Activated CD8-positive, alpha-beta memory T cell treated with anti-CD3 and anti-CD28 coated beads for 4 hours (primary cell): ENCODE measurements at places on chromosomes 5 and 9.

GRCh38 chr5:56698463-56699381 is 116.6 kb upstream of the MAP3K1 start:
- no peak for DNase-seq

DNA sequence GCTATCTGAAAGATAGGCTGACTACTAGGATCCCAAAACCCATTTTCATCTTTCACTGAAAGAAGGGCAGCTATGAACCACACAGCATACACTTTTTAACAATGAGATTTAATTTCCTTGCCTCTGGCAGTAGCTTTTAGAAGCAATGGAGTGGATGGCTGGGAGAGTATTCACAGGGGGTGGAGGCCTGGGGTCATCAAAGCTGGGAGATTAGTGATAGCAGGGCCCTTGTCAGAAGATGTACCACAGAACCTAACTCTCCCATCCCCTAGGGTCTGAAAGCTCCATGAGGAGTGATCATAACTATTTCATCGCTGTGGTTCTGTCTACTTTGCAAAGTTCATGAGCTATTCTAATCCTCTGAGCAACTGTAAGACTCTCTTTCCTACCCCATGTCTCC is 332.2 kb downstream of the PRELID2 start:
- DNase-seq: no peak

- no peak for DNase-seq
These were observed 226.2 kb downstream of the PAPPA start for GRCh38 chr9:116379821-116380220.

GRCh38 chr5:140642718-140643117 is 3.5 kb downstream of the TMCO6 start:
- DNase-seq: no peak

GRCh38 chr5:124655921-124656511 is 90.4 kb downstream of the ZNF608 start:
- no peak for DNase-seq

- no peak for DNase-seq
These were observed 13.1 kb upstream of the NFIB start for GRCh38 chr9:14327036-14327435.

GRCh38 chr9:15824310-15824709 is 271.5 kb downstream of the CCDC171 start:
- no peak for DNase-seq

GRCh38 chr5:54611290-54611951 is 93.9 kb downstream of the SNX18 start:
- DNase-seq: no peak

- no peak for DNase-seq
These were observed 219.0 kb upstream of the CDH12 start for GRCh38 chr5:23072179-23072578.

GRCh38 chr9:35862328-35862727 is 7.9 kb downstream of the OR13J1 start:
- no peak for DNase-seq

- DNase-seq: no peak
These were observed 441.9 kb upstream of the PIK3R1 start for GRCh38 chr5:67773411-67774266.

DNA sequence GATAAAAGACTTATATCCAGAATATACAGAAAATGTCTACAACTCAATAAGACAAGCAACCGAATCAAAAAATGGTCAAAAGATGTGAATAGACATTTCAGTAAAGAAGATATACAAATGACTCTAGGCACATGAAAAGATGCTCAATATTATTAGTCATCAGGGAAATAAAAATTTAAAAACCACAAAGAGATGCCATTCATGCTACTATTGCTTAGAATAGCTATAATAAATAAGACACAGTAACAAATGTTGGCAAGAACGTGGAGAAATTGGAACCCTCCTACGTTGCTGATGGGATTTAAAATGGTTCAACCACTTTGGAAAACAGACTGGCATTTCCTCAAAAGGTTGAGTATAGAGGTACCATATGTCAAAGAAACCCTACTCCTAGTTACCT is 39.8 kb downstream of the POLK start:
- DNase-seq: no peak

DNA sequence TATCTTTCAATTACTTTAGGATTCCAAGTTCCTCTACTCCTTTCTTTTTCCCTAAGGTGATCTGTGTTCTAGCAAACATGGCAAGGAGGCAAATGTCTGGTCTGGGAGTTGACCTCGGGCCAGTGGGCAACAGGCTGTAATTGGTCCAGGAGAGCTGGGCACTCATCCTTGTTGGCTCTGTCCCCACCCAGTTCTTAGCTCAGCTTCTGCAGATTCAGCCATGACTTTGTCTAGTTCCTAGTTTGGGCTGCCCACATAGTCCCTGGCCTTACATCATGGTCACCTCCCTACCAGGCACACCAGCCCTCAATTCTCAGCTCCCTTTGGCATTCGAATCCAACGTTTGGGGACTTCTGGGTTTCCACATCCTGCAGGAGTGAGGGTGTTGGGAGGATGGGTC is 92.1 kb upstream of the DAP start:
- no peak for DNase-seq

DNA sequence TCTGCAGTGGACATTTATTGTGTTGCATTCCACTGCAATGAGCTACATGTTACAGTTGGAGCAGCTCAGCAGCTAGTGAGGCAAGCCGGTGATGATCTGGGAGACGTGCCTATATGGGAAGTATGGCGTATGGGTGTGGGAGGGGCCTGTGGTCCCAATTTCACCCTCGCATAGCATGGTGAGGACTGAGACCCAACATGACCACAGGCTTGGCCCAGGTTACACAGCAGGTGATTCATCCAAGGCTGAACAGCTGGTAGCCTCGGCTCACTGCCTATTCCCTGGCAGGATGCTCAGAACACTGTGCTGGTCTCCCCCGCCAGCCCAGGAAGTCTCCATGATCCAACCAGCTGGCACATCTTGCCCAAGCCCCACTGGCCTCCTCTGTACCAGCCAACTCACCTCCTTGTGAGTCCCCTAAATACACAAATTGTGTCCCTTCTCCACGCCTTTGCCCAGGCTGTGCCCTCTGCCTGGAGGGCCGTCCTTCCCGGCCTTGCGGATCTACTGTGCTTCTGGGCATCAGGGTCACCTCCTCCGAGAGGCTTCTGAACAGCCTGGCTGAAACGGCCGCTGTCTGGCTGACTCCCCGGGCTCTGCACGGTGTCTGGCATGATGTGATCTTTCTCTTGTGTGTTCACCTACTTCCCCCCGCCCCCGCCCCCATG is 81.4 kb downstream of the NSUN2 start:
- DNase-seq: no peak

- no peak for DNase-seq
These were observed 16.8 kb upstream of the SLC9A3 start for GRCh38 chr5:540906-541538.

- no peak for DNase-seq
These were observed 11.4 kb upstream of the MACIR start for GRCh38 chr5:103247118-103247517.

DNA sequence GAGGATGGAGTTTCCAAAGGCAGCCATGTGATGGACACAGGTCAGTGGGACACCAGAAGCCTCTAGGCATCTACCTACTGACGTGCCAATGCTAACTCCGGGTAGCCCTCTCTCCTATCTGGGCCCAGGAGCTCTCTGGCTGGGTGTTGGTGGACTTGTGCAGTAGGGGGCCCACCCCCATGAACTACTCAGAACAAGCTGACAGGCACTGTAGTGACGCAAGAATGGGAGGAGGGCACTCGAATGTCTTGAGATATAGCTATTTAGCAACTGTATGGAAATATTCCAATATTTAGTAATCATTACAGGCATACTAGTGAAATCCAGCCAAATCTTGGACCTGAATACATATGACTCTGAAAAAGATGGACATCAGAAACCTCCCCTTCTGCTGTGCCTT is 5.7 kb upstream of the DOCK2 start:
- DNase-seq: no peak

DNA sequence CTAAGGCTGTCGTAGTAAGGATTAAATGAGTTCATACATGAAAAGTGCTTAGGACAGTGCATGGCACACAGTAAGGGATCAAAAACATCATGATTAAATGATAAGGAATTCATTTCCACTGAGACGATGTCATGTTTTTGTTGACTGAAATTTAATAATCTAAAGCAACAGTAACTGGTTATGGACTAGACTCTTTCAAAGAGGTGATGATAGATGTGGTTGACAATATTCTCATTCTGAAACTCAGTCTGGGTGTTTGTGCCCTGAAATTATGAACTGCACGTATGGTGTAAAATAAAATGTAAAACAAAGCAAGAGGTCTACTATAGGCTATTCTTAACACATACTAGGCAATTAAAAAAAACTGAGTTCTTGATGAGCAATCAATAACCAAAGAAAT is 280.0 kb downstream of the DENND1A start:
- DNase-seq: no peak

GRCh38 chr5:17118631-17119030 is 98.8 kb upstream of the BASP1 start:
- DNase-seq: no peak

GRCh38 chr5:132458226-132458560 is 32.4 kb downstream of the IRF1 start:
- no peak for DNase-seq

- DNase-seq: no peak
These were observed 110.4 kb downstream of the EFNA5 start for GRCh38 chr5:107560377-107560776.

GRCh38 chr9:99851500-99851822 is 29.8 kb downstream of the NR4A3 start:
- peak; percentile 13 for DNase-seq

- DNase-seq: no peak
These were observed 161.1 kb downstream of the EPB41L4A start for GRCh38 chr5:112257976-112258375.

GRCh38 chr5:157464519-157465171 is 4.6 kb downstream of the NIPAL4 start:
- peak; percentile 5 for DNase-seq

DNA sequence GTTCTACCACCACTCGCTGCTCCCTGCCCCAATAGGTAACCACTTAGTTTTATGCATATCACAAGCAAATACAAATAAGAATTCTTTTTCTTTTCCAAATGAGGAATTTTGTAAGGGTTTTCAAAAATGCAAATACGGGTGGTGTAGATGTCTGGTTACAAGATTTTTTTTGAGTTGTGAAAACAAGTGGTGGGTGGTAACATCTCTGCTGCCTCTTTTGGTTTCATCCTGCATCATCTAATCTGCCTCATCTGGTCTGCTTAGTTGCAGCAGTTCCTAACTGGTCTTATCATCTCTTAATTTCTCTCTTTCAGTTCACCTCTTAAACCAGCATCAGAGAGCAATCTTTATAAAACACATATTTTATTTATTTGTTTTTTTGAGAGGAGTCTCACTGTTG is 5.3 kb downstream of the NFX1 start:
- DNase-seq: no peak

GRCh38 chr5:123389794-123390193 is 33.4 kb downstream of the CEP120 start:
- no peak for DNase-seq

- no peak for DNase-seq
These were observed 44.6 kb upstream of the LPCAT1 start for GRCh38 chr5:1568201-1568979.

DNA sequence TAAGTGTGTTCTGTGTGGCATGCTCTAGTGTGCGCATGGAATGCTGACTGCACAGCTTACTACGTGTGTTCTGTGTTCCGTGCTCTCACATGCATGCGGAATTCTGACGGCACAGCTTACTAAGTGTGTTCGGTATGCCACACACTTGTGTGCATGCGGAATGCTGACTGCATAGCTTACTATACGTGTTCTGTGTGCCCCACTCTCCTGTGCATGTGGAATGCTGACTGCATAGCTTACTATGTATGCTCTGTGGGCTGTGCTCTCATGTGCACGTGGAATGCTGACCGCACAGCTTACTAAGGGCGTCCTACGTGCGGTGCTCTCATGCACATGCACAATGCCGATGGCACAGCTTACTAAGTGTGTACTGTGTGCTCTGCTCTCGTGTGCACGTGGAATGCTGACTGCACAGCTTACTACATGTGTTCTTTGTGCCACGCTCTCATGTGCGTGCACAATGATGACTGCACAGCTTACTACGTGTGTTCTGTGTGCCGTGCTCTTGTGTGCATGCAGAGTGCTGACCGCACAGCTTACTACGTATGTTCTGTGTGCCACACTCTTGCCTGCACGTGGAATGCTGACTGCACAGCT is 548.9 kb downstream of the IRX1 start:
- no peak for DNase-seq

DNA sequence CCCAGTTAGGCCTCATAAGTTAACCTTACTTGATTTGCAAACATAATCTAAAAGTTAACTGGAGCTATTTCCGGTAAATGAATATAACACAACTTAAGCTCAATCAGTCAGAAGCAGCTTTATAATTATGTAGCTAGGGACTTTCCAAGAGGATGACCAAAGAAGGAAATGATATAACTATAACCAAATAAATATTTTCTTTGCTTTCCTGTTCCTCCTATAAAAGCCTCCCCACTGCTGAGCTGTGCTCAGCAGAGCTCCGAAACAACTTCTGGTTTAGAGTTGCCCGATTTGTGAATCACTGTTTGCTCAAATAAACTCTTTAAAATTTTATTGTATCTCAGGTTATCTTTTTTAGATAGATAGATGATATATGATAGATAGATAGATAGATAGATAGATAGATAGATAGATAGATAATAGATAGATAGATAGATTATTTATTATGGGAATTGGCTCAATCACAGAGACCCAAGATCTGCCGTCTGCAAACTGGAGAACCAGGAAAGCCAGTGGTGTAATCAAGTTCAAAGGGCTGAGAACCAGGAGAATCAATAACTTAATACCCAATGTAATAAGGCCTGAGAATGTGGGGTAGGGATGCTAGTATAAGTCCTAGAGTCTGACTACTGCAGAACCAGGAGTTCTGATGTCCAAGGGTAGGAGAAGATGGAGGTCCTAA is 19.3 kb upstream of the TMEM161B start:
- DNase-seq: no peak

DNA sequence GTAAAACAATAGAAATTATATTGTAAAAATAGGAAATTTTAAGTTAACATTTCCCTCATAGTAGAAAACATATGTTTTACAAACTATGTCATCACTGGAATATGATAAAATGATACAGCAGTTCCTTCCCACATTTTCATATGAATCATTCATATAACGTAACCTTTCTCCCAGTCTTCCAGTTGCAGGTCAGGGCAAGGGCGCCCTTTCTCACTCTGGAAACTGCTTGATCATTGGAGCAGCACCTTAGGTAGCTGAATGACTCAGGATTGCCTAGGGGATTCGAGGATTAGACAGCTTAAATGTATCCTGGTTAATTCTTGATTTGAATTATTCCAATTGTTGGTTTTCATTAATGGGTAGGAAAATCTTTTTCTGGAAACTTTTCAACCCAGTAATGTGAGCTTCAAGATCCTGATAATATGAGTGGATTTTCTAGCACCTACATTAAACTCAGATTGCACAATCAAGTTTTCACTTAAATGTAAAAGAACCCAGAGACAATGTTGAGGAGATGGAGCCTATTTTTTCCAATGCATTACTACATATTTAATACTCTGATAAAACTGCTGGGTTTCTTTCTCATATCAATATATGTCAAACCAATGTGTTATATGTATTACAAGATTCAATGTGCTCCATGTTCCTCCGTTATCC is 32.6 kb upstream of the ANXA1 start:
- DNase-seq: no peak
